ENCODE measurements at places on chromosomes 13 and 19. TPM values are rescaled to one million over a fixed set of nuclear protein-coding genes. Genes with fewer than 3 reads are reported as not detected.

DHDH gene
- total RNA-seq: 1.9 TPM

MAB21L1 gene
- total RNA-seq: 0.20 TPM

DNA sequence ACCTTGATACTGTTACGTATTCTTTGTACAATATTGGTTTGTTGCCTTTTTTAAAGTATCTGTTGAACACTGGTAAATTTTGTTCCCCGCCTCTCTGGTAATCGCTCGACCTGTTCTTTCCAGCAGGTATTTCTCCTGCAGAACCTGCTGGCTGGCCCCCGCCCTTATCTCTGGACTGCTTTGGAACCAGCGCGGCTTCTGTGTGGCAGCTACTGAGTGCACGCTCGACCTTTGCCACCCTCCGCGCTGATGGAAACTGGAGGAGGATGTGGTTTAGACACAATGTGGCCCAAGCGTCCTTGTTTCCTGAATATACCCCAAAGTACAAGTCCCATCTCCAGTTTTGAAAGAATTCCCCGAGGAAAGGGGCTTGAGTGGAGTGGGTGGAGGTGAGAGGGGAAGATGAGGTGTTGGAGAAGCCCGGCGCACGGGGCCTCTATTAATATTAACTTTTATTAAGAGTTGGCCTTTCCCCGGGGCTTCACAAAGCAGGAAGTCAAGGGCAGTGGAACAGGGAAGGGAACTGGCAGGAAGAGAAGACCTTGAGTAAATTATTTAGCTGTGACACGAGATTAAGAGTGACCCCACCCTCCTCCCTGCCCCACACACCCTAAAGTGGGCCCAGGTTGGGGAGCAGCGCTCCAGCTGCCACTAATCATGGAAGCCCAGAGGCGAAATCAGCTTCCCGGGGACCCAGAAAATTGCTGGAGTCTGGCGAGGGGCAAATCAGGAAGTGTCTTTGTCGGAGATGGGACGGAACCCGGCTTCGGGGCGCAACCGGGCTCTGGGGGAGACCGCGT is 16.0 kb downstream of the CDX2 start:
- peak; percentile 84 for DNase-seq

DNA sequence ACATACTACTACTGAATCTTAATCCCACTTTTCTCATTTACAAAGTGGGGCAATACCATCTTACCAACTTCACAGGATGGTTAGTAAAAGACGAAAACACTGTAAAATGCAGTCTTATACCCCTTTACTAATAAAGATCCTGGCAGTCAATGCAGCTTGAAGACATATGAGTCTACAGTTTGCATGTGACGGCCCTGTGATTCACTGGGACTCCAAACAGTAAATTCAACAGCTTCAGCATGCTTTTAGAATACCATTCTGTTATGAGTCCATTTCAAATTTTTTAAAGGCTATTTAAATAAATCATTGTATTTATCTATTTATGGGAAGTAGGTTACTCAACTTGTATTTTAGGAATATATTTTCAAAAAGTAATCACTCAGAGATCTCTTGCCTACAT is 629.1 kb downstream of the LIG4 start:
- DNase-seq: no peak

GRCh38 chr13:30576528-30576927 is 41.2 kb upstream of the USPL1 start:
- DNase-seq: peak; percentile 14

DNA sequence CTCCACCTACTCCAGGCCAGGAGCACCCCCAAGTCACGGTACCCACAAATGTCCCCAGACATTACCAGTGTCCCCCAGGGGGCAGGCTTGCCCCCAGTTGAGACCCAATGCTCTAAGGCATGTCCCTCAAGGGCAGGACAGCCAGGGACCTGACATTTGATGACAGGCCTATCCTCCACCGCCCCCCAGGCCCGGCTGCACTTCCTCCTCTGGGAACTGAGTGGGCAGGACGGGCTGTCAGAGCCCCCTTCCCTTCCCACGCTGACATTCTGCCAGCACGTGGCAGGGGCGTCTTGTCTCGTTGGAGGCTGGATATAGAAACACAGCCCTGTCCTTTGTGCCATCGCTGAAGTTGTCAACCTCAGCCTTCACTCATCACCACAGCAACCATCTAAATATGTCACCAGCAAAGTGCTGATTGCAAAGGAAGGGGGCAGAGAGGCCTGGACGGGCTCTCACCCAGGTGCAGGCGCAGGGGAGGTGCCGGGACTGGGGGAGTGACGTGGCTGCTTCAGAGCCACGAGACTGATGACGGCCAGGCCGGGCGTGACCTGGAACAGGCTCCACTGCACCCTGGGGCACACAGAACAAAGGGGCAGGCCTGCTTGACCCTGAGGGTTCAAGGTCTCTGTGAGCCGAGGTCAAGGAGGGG is 38.4 kb downstream of the GNG7 start:
- DNase-seq: no peak

ZNF708 gene
- total RNA-seq: 13.0 TPM

GRCh38 chr13:75250526-75251178 is 231.3 kb downstream of the TBC1D4 start:
- DNase-seq: no peak

GRIK5 gene
- total RNA-seq: 9.8 TPM

- no peak for DNase-seq
These were observed 11.8 kb downstream of the SLC25A30 start for GRCh38 chr13:45406421-45406820.

DNA sequence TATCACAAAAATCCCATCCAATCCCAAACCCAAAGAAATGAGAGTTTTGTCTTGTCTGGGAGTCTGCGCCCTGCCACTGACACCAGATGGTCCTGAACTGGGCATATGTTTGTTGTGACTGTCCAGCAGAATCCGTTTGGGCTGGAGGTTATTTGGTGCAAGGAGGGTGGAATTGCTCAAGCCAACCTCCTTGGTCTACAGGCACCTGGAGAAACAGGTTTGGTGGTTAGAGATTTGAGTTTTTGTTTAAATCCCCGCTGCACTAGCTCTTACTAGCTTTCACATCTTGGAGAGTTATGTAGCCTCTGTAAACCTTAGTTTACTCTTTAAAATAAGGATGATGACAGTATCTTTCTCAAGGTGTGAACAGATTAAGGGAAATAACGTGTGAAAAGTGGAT is 101.7 kb downstream of the SLC7A1 start:
- no peak for DNase-seq

- DNase-seq: peak; percentile 90
These were observed at the start of gene RFXAP for GRCh38 chr13:36818804-36819738. TSS of gene RFXAP (plus strand) at chr13:36819222. CDS start at chr13:36819358, 136 bp downstream.

DNA sequence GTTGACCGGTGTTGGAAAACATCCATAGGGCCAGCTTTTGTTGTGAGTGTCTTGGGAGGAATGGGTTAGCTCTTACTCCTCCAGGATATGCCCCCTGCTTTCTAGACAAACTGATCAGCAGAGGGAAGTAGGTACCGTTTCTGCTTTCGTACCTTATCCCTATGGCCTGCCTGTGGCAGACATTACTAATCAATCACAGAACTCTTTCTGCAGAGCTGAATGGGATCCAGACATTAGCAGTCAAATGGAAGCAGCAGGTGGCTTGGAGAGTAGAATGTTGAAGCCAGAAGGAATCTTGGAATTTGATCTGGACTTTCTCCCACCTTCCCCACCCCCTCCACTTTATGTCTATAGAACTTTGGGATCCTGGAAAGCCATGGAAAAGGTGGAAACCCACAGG is 17.1 kb downstream of the NWD1 start:
- no peak for DNase-seq

DNA sequence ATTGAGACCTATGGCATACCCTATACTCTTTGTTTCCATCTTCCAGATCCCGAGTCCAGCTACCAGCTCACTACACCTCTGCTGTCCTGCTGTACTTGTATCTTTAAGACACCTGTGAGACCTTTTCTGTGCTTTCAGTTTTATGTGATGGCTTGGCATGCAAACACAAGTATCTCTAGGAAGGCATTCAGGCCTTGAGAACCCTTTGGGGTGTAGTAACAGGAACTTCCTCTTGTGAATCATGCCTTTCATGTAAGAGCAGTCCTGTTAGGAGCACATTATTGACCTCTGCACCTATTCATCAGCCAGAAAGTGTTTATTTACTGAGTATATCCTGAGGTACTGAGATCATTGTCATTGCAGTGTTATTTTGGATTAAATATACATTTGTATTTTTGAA is 87.0 kb upstream of the HTR2A start:
- DNase-seq: no peak

WDR87 gene
- not detected for total RNA-seq

DNA sequence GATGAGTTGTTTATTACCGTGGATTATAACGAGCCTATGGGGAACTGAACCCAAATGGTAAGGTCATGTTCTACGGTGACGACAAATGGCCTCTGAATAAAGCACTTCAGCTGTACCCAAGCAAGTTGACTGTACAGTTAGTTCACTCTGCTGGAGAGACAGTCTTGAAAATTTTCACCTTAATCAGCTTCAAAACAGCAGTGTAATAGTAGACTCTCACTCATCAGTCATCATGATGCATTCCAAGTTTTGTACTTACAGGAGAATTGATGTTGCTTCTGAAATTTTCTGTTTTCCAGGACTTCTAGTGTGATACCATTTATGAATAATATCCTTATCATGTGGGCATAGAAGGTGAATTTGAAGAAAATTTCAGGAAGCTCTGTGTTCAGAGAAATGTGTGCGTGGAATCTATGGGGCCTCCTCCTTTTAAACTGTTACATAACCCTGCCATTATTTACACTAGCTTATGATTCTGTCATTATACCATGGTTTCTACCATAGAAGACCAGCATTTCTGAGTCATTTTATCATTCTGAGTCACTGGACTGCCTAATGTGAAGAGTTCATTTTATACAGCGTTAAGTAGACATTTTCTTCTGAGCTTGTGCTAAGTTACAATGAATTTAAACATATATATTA is 96.9 kb downstream of the WDFY2 start:
- no peak for DNase-seq

- no peak for DNase-seq
These were observed 5.0 kb downstream of the RNF225 start for GRCh38 chr19:58400316-58400915.

GRCh38 chr19:17926044-17926443 is 6.8 kb upstream of the CCDC124 start:
- DNase-seq: no peak

SPIB gene
- 1.8 TPM for total RNA-seq

DNA sequence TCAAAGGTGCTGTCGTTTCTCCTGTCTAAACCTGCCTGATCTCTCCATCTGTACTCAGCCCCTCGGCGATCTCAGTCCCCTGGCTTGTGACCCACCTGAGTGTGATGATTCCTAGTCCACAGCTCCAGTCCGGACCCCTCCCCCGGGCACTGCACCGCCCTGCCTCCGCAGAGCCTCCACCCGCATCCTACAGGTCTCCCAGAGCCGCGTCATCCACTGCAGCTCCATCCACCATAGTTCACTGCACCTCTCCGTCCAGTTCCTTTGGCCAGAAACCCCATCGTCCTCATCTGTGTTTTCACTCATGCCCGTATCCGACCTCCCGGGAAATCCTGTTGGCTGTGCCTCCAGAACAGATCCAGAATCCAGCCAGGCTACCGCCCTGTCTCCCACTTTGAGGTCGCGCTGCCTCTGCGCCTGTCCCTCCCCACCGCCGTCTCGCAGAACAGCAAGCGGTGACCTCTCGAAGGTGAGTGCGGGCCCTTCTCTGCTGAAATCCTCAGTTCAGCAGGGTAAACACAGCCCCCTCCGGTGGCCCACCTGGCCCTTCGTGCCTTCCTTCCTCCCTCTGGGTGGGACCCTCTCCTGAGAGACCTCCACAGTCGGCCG is 51.9 kb upstream of the MCF2L start:
- no peak for DNase-seq

DNA sequence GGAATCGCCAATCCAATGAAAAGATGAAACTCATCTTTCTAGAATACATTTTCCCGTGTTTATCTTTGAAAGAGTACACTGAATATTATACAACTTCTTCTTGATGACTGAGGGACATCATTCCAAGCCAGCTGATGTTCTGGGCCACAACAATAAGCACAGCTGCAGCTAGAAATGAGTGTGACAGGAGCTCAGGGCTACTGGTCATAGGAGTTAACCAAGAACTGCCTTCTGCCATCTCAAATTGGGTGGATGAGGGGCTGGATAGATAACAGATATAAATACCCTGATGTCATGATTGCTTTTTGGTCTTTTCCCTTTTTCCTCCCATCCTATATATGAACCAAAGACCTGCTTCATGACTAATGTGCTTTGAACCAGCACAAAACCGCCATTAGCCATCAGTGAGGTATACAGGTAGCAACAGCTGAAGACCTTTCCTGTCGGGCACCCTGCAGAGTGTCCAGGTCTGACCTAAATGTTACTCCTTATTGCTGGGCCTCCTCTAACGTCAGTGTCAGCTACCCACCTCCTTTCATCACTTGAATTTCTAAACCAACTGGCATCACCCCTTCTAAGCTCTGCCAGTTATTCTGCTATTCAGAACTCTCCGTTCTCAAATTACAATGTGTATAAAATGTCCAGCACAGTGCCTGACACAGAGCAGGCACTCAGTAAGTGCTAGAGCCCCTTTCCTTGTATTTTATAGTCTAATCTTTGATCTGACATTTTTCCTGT is 178.2 kb downstream of the ENOX1 start:
- DNase-seq: no peak

GJB6 gene
- total RNA-seq: 4.0 TPM

- no peak for DNase-seq
These were observed 1.2 kb downstream of the F7 start for GRCh38 chr13:113106711-113107351.

KDM4B gene
- 49.3 TPM for total RNA-seq

- DNase-seq: no peak
These were observed 44.5 kb downstream of the VWA8 start for GRCh38 chr13:41916173-41916954.

- no peak for DNase-seq
These were observed 110.7 kb downstream of the EFNB2 start for GRCh38 chr13:106424805-106425204.

KLF1 gene
- not detected for total RNA-seq

- no peak for DNase-seq
These were observed 72.9 kb upstream of the TSC22D1 start for GRCh38 chr13:44649104-44649428.

PSG2 gene
- not detected for total RNA-seq

PRR19 gene
- total RNA-seq: 0.75 TPM

DNA sequence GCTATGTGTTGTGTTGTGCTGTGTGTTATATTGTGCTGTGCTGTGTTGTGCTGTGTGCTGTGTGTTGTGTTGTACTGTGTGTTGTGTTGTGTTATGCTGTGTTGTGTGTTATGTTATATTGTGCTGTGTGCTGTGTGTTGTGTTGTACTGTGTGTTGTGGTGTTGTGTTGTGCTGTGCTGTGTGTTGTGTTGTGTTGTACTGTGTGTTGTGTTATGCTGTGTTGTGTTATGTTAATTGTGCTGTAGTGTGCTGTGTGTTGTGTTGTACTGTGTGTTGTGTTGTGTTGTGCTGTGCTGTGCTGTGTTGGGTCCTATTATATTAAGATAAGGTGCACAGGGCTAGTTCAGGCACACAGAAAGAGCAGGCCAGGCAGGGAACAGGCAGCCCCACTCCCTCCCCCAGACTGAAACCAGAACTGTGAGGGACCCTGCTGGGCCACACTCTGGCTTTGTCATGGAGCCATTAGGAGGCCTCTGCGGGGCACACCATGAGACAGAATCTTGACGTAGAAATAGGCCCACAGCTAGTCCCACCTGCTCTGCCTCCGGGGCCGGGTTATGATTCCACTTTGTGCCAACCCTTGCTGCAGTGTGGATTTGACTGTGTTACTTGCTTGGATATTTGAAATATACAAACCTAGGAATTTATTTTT is 12.1 kb downstream of the SOX1 start:
- no peak for DNase-seq

GRCh38 chr13:90857921-90858320 is 489.6 kb upstream of the MIR17HG start:
- no peak for DNase-seq

SIGLECL1 gene
- total RNA-seq: not detected

Data from mucosa of gallbladder (tissue), 1 donor.